ENCODE measurements at places on chromosomes 6 and 20. TPM values are rescaled to one million over a fixed set of nuclear protein-coding genes. Genes with fewer than 3 reads are reported as not detected.

DNA sequence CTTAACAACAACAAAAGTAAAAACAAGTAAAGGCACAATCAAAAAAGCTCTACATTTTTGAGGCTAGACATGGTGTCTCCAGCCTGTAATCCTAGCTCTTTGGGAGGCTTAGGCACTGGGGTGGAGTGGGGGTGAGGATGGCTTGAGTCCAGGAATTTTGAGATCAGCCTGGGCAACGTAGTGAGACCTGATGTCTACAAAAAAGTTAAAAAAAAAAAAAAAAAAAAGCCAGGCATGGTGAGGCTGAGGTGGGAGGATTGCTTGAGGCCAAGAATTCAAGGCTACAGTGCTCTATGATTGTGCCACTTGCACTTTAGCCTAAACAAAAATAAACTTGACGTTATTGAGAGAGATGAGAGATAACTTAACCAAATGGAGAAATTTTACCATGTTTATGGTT lies 60.1 kb downstream of the QKI start:
- no peak for DNase-seq

The C6orf52 gene
- not detected for total RNA-seq

- DNase-seq = no peak
Measured at GRCh38 chr6:33571637-33572316, 8.3 kb downstream of the BAK1 start.

- DNase-seq = no peak
Measured at GRCh38 chr6:154613137-154613676, 102.7 kb upstream of the CNKSR3 start.

GRCh38 chr20:33191484-33191883 lies 23.5 kb downstream of the BPIFA2 start:
- no peak for DNase-seq

GRCh38 chr6:169866668-169867521 lies 115.5 kb downstream of the ERMARD start:
- no peak for DNase-seq

DNA sequence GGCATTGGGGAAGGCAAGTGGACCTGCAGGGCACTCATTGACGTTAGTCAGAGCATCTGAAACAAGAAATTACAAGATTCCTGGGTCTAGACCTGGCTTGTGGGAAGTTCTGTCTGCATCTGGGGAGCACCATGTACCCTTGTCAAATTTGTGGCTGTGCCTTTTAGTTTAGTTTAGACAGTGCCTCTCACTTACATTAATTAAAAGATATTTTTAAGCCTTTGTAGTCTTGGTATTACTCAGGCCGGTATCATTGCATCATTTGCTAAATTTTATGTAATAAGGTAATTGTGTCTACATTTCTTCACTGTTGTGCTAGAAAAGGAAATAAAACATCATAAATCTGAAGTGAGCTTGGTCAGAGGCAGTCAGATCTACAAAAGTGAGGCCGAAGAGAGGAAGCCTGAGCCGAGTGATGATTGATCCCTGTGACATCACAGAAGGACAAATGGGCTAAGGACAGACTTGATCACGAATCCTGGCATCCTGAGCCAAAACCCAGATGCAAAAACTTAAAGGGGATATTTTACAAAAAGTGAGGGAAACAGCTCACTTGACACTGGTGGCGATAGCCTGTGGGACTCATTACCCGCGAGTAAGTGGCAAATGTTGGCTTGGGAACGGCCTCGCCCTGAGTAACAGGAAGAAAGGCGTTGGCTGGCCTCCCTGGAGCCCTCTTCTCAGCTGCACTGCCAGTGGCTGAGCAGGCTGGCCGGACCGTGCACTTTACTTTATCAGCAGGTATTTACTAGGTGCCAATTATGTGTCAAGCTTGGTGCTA lies 106.5 kb downstream of the TCP11 start:
- DNase-seq = no peak

DNA sequence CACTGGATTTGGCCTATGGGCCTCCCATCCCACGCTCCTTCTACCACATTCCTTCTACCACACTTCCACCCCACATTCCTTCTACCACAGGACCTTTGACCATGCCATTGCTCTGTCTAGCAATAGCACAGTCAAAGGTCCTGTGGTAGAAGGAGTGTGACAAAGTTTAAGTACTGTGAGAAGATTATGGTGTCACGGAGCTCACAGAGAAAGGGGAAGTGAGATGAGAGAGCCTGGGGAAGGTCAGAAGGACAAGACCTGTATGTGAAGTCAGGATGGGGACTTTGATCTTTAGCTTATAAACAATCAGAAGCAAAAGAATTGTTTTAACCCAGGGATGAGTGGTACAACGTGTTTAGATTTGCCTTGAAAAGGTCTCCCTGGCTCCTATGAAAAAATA lies 568.2 kb upstream of the CHD6 start:
- DNase-seq = no peak

DNA sequence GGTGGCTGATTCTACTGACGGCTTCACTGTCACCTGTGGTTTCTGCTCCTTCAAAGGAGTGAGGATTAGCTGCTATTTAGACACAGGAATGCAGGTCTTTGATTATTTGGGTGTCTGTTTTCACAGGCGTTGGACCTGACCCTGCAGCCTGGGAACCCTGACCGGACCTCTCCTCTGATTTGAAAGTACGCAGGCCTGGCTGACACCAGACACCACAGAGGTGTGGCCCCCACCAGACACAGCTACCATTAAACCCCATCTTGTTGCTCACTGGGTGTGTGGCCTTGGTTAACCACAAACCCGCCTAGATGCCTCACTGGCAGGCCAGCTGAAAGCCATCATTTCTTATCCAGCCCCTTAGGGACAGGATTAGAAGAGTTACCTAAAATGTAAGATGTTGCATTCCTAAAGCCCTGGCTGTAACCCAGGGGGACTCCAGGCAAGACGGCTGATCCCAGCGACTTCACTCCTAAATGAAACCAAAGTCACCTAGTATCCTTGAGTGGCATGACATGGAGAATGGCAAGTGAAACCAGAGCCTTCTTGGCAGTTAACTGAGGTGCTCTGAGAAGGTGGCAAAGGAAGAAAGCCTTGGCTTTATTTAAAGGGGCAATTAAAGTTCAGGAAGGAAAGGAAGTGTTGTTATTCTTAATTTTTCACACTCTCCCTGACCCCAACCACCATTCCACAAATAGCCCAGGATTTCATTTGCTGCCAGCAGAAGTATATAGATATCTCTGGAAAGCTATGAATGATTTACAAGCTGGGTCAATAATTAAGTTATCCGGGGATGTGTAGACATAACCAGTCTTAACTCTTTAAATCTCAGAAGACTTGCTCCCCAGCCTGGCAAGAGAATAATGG lies 169.9 kb downstream of the QRSL1 start:
- no peak for DNase-seq

DNA sequence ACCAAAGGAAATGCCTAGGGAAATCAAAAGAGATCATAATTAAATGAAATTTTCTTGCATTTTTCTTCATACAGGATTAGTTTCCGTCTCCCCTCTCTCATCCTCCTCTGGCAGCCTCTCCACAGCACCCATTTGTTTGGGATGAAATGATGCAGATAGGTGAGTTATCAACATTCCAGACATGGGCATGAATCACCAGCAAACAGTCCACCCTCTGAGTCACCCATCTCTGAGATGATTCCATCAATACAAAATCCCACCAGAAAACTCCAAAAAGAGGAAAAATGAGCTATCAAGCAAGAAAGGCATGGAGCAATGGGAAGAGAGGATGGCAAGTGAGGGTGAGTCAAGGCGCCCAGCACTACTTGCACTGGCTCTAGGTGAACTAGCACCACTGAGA lies 11.4 kb downstream of the MC3R start:
- no peak for DNase-seq

The SLC35D3 gene
- total RNA-seq = not detected

GRCh38 chr6:45369870-45370269 lies 7.9 kb downstream of the SUPT3H start:
- no peak for DNase-seq

GRCh38 chr6:100774681-100775080 lies 106.4 kb downstream of the ASCC3 start:
- DNase-seq = no peak

DNA sequence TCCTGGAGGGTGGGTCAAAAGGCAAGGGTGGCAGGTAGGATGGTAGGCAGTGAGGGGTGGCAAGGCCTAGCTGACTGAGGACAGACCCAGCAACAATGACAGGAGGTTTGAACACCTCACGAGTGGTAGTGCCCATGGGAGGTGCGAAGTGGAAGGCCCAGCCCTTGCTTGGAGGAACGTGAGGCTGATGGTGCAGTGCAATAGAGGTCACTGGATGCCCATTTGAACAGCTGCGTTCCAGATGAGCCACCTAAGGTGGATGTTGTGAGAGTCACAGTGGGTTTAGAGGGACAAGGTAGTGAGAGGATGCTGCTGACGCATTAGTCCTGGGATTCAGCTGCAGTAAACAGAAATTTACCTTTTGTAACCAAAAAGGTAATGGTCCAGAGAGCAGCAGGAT lies 15.6 kb downstream of the TMEM74B start:
- DNase-seq = no peak

The ANKRD66 gene
- not detected for total RNA-seq

DNA sequence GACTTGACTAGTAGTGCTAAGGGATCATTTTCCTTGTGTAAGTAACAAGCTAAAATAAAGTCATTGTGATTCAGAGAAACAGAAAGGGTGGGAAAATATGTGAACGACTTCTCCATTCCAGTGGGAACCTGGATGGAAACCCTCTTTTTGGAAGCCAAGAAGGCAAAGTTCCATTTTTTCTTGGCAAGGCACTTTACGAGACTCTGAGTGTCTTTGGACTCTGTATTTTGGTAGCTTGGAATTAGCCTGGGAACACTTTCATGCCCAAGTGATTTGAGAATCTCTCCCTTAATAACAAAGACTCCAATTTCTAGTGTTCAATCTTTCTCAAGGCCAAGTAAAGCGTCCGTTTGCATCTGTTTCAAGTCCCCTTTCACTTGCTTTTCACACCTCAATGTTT lies 100.5 kb upstream of the SASH1 start:
- no peak for DNase-seq

DNA sequence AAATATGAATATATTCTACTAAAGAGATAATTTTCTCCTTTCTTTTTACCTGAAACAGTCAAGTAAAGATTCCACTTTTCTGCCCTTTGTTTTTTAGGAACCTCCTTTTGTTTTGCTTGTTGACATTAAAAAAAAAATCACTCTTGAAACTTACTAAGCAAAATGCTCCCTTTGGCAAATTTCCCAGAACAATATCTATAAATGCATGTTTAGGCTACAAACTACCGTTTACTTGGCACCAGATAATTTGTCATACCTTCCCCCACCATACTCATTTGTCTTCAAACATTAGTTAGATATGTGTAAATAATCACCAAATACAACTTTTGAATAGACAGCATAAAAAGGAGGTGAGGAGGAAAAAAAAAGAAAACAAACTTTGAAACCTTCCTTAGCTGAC lies 604.7 kb downstream of the RFPL4B start:
- DNase-seq = no peak

- no peak for DNase-seq
Measured at GRCh38 chr20:12331236-12331635, 413.5 kb downstream of the BTBD3 start.

The GTSF1L gene
- not detected for total RNA-seq

The KHDC1L gene
- total RNA-seq = not detected

- DNase-seq = no peak
Measured at GRCh38 chr6:137033828-137034227, 10.9 kb downstream of the IL20RA start.

The CEP250 gene
- 29.2 TPM for total RNA-seq

GRCh38 chr6:25278261-25278913 lies 787 bp upstream of the CARMIL1 start:
- DNase-seq = no peak

The GHRH gene
- not detected for total RNA-seq

DNA sequence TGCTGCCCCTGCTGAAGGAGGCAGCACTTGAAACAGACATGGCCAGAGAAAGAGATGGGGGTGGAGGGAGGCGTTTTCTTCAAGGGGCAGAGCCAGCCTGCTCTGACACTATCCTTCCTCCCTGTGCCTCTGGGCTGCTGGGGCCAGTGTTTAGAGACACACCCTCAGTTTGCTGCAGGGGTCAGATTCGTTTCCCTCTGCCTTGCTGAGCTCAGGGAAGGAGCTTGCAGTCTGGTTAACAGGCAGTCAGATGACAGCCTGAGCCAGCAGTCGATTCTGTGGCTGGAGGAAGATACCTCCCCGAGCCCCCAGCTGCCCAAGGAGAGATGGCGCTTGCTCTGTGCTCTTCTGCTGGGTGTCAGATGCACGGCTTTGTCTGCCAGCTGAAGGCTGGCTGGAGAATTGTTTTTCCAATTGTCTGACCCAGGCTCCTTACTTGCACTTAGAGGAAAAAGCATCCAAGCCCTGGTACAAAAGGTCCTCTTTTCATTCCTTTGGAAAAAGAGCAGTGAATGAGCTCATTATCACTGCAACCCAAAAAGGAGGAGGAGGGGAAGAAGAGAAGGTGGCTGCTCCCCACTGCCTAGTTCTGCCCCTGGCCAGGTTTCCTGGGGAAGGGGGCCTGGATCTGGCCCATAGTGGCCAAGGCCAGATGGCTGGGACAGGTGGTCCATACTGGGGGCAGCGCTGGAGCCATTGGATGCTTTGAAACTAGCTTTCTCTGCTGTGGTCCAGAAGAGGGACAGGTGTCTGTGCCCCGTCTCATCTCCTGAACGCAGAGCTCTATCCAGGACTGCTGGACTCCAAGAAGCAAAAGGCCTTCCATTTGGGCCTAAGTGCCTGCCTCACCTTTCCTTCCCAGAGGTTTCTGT lies 88.2 kb downstream of the TCP11 start:
- DNase-seq = no peak

- DNase-seq = no peak
Measured at GRCh38 chr20:47810116-47810677, 24.9 kb upstream of the SULF2 start.

Data from thoracic aorta (tissue), 2 donors.